ENCODE measurements at places on chromosomes 5 and 9. TPM values are rescaled to one million over a fixed set of nuclear protein-coding genes. Genes with fewer than 3 reads are reported as not detected.

GRCh38 chr5:93831449-93831848, 90.0 kb upstream of the POU5F2 start:
- DNase-seq = no peak

DNA sequence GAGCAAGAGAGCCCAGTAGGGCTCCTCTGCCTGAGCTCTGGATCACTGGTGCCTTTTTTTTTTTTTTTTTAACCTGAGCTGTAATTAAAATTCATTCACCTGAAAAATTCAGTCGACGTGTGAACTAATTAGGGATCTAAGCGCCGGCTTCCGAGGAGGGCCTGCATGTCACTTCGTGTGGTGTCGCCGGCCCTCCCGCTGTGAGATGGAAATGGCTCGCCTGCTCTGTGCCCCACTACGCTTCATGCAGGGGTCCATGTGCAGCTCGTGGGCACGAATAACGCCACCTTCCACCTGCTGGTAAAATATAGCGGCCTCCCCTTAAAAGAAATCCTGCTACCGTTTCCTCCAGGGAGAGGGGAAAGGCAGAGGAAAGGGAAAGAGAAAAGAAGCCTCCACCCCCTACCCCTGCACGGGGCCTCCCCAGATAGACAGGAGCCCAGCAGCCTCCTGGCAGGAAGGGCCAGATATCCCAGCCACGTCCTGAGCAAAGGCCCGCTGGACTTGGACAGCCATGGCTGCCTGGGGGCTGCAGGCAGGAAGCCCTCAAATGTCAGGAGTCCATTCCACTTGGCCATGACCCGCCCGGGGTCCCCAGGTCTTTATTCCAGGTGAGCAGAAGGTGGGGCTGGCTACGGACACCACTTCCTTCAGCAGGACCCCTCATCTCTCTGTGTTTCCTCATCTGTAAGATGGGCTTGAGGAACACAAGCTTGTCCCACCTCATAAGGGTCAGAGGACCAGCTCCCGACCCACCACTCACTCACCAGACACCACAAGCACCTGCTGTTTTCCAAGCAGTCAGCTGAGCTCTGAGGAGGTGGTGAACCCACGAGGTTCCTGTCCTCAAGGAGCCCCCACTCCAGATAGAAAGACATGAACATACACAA, 38.2 kb upstream of the ZNF354A start:
- no peak for DNase-seq

Gene HEMGN
- total RNA-seq = not detected

Gene POU5F2
- 0.22 TPM for total RNA-seq

Gene NUDT2
- 14.1 TPM for total RNA-seq

Gene DMGDH
- 0.37 TPM for total RNA-seq

- no peak for DNase-seq
These were observed 89.7 kb upstream of the ZNF366 start for GRCh38 chr5:72596956-72597355.

Gene CDHR2
- 0.90 TPM for total RNA-seq

Gene MBLAC2
- 4.9 TPM for total RNA-seq

DNA sequence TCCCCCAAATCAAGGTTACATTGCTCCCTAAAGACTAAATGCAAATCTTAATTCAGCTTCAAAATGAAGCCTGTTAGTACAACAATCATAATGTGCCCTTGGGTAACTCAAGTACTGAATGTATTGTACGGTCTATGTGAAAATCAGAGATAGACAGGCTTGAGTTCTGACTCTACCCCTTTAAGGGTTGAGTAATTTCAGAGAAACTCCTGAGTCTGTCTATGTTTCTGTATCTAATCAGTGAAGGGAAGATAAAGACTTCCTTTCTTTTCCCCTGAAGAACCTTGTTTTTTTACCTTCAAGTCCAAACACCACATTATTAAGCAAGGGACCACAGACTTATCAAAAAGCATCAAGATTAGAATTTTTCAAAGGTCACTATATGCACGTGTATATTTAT, 108.2 kb downstream of the MPDZ start:
- DNase-seq = no peak
